ENCODE measurements at places on chromosomes 7 and 10. TPM values are rescaled to one million over a fixed set of nuclear protein-coding genes. Genes with fewer than 3 reads are reported as not detected.

DNA sequence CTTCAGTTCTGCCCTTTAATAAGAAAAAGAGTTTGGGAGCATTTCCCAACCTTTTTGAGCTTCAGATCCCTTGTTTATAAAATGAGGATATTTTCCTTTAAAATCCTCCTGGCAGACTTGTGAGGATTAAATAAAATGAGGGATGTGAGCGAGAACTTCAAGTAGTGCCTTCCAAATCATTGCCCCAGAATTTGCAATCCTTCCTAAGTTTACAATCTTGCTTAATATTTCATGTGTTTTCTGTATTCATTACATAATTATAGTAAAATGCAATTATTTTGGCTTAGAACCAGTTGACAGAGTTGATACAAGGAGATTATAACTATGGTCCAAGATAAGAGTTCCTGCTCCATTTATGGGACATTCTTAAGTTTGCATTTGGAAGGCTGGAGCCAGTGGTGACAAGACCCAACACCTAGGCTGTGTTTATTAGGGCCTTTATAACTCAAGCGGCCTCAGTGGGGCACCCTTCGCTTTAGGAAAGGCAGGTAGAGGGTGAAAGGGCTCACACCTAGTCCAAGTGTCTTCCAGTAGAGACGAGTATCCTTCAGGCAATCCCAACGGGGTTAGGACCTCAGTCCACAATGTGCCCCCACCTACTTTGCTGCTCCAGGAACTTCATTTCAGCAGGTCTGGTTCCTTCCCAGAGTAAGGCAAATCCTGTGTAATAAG lies 317.5 kb downstream of the WDR11 start:
- peak; percentile 30 for DNase-seq
- H3K4me1 ChIP-seq = no peaks in the 10 kb centered on the region
- no peak overlapping the region for H3K27ac ChIP-seq
- H3K4me3 ChIP-seq = no peak overlapping the region

DNA sequence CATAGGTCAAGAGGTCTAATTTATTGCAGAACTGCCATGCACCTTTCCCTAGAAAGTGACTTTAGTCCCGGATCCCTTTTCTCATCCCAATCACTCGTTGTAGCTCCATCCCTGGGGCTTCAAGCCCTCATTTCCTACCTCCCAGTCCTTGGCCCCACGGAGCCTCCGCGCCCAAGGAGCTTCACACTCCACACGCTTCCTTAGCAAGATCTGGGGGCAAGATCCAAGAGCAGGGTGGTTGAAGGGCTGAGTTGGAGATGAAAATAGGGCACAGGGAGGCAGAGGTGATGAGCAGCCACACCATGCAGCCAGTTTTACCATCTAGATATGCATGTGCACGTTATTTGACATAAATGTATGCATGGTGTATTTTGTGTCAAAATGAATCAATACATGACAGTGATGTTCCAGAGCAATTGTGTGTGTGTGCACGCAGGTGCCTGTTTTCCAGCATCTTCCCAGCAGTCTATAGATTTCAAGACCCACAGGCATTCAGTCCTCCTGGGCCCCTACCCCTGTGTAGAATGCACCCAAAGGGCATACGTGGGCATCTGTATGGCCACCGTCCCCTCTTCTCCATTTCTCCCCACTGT lies 6.0 kb upstream of the TRPV6 start:
- H3K27ac ChIP-seq = no peak overlapping the region
- no peaks in the 10 kb centered on the region for H3K4me1 ChIP-seq
- no peak for DNase-seq
- H3K36me3 ChIP-seq = no peaks in the 10 kb centered on the region
- no peak overlapping the region for H3K4me3 ChIP-seq

DNA sequence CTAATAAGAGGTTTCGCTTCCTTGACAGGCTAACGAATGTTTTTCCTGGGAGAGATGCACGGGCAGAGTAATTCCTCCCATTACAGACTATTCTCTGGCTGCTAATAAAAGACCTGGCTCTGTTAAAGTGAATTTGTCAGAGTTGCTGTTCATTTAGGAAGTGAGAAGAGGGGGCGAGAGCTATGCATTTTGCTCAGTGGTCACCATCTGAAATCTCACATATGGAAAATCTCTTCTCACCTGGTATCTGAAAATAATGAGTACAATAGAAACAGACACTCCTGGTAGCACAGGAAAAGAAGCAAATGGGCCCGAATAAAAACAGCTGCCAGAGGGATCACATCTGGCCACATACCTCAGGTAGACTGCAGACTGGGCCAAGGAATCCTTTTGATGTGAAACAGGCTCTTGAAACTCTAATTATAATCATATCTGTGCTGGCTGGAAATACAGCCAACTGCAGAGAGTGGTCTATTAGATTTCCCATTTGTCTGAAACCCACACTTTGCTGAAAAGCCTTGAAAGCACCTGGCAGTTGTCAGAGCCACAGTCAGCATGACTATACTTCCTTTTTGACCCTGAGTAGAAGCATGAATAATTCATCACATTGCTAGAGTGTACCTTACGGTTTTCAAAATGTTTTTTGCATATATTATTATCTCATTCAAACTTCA lies 33.6 kb downstream of the AOAH start:
- no peak overlapping the region for H3K4me3 ChIP-seq
- no peak for DNase-seq
- H3K36me3 ChIP-seq = no peaks in the 10 kb centered on the region
- no peaks in the 10 kb centered on the region for H3K27me3 ChIP-seq
- H3K4me1 ChIP-seq = peaks cover 7% of the 10 kb centered on the region

- no peaks in the 10 kb centered on the region for H3K36me3 ChIP-seq
- no peak overlapping the region for H3K27ac ChIP-seq
- no peak for DNase-seq
These were observed 798 bp upstream of the MACROH2A2 start for GRCh38 chr10:70051848-70052247.

- no peak for DNase-seq
- H3K27ac ChIP-seq = no peak overlapping the region
- no peaks in the 10 kb centered on the region for H3K36me3 ChIP-seq
- H3K4me3 ChIP-seq = no peak overlapping the region
These were observed 767.4 kb upstream of the GHITM start for GRCh38 chr10:83371696-83372490.

DNA sequence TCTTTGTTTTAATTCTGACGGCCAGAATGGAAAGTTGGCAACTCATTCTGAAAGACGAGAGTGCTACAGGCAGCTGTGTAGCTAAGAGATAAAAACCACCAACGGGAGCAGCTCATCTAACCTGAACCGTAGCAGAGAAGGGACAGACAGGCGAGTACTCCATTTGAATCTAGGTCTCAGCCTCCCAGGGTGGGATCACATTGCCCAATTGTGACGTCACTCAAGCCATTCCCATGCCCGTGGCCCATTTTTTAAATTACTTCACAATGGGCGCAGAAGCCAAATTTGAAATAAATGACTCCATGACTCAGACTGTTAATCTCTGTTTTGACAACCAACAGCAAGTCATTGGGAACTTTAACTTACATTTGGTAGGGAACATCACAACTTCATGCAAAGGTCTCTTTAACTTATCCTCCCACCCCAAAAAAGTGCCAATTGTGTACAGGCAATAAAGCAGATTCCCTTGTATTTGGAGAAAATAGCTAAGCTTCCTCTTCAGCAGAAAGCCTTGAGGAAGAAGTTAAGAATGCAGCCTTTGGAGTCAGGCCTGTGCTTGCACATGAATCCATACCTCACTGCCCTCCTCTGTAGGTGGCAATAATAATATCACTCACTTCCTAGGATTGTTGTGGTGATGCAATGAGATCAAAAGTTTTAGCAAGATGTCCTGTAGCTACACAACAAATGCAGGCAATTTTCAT lies 93.2 kb upstream of the KIF5B start:
- H3K27me3 ChIP-seq = no peaks in the 10 kb centered on the region
- no peaks in the 10 kb centered on the region for H3K36me3 ChIP-seq
- H3K4me3 ChIP-seq = peak overlapping the region; percentile 9
- peaks cover 14% of the 10 kb centered on the region for H3K4me1 ChIP-seq

DNA sequence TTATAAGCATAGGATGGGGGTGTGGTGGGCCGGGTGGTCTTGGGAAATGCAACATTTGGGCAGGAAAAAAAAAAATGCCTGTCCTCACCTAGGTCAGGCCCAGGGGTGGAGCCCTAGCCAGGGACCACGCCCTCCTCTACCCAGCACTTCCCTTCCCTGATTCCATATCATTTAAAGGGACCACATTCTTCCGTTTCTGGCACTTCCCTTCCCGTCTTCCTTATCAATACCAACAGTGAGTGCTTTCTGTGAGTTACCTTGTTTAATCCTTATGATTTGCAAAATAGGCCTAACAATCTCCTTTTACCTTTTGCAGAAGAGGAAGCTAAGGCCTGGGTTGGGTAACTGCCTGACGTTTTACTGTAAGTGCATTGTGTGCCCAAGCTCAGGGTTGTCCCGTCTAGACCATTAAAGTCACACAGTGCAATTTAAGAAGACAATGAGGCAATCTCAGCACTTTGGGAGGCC lies 16.7 kb upstream of the C10orf95 start:
- DNase-seq = no peak
- H3K27me3 ChIP-seq = no peaks in the 10 kb centered on the region
- no peaks in the 10 kb centered on the region for H3K4me1 ChIP-seq
- H3K36me3 ChIP-seq = peaks cover 5% of the 10 kb centered on the region
- peak overlapping the region; percentile 27 for H3K4me3 ChIP-seq

DNA sequence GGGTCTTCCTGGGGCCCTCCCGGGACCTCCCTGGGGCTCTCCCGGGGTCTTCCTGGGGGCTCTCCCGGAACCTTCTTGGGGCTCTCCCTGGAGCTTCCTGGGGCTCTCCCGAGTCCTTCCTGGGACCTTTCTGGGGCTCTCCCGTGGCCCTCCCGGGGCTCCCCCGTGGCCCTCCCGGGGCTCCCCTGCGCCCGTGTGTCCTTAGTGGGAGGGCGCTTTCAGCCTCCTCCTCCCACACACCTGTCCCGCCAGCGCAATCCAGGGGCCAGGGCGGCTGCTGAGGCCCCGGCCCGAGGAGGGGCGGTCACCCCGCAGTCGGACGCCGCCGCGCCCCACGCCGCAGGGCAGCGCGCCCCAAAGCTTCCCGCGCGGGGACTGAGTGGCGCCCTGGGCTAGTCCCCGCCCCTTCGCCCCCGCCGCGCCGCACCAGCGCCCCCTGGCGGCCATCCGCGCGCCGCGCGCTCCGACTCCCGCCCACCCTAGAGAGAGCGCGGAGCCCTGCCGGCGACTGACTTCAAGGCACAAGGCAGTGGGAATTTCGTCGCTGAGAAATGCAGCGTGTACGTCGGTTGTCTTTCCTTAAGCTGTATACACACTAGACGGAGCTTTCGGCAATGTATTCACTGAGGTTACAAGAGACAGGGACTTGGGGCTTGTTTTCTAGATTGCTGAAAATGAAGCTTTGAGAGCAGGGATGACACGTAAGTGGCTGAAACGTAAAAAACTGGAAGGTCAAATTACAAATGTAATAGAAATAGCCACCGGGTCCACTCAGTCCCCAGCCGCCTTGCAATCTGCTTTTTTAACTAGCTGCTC lies 47.1 kb downstream of the INSIG1 start:
- peak; percentile 60 for DNase-seq
- H3K27me3 ChIP-seq = peaks cover 11% of the 10 kb centered on the region
- peaks cover 4% of the 10 kb centered on the region for H3K4me1 ChIP-seq
- H3K36me3 ChIP-seq = no peaks in the 10 kb centered on the region

DNA sequence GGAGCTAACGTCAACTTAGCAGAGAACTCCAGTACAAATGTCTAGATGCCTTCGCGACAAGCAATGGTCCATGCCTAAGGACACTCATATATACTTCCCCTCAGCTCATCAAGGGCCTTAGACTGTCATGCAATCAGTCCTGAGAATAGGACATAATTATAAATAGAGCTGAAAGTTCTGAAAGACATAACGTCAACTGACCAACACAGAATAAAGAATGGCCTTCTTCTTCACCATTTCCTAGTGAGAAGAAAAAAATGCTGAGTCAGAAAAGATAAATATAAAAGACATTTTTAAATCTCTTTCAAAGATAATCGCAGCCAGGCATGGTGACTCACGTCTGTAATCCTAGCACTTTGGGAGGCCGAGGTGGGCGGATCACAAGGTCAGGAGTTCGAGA lies 83.2 kb downstream of the ARMH3 start:
- H3K4me1 ChIP-seq = peaks cover 5% of the 10 kb centered on the region
- no peak overlapping the region for H3K4me3 ChIP-seq
- DNase-seq = no peak
- no peak overlapping the region for H3K27ac ChIP-seq

The SERPINE1 gene
- total RNA-seq = 56.7 TPM

The GNG11 gene
- 3.9 TPM for total RNA-seq

The SLC39A12 gene
- total RNA-seq = not detected

The BTBD16 gene
- total RNA-seq = not detected

The STK31 gene
- not detected for total RNA-seq

The ATG9B gene
- total RNA-seq = 0.29 TPM
